RCC 7860 (cell line): ENCODE measurements at places on chromosomes 4 and X.

GRCh38 chr4:113131621-113132020, 82.2 kb downstream of the ANK2 start:
- DNase-seq, result no peak

GRCh38 chr4:147480891-147481576, at the start of gene EDNRA:
Gene EDNRA (plus strand): TSS chr4:147481097. CDS start chr4:147485682, 4,585 bp downstream.
- no peak for DNase-seq

- no peak for DNase-seq
Observed at GRCh38 chrX:106670631-106671030, 55.9 kb upstream of the RNF128 start.

- no peak for DNase-seq
Observed at GRCh38 chrX:72305286-72306084, at the start of gene CITED1. Gene CITED1 (minus strand): TSS chrX:72305914. CDS start chrX:72302869, 3,045 bp downstream.

DNA sequence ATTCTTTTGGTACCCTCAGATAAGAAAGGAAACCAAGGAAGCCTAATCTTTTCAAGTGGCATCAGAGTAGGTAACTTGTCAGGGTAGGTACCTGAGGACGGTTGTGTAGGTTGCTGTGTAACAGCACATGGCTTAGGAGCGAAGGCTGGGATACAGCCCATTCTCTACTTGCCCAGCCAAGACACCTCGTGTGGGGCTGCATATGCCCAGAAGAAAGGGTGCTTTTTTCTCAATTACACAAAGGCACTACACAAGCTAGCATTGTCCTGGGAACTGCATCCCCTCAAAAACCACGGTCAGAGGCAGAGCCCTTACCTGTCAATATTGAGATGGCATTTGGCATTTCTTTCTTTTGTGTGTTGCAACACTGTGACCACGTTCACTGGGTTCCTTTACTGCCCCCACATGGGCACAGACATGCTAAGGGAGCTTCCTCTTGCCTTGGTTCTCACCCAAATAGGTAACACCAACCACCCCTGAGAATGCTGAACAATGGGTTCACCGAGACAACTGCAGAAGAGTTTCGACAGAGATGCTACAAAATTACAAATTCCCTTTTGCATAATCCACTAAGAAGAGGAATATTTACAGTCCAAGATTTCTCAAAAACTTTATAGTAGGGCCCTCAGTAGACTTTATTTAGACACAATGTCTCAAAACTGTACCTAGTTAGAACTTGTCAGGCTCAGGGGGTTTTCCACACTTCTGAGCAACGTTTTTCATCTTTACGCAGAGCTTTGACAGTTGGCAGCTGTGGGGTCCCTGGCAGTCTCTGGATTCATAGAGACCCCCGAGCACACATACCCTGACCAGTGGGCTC, 35.8 kb upstream of the TNIP3 start:
- no peak for DNase-seq

DNA sequence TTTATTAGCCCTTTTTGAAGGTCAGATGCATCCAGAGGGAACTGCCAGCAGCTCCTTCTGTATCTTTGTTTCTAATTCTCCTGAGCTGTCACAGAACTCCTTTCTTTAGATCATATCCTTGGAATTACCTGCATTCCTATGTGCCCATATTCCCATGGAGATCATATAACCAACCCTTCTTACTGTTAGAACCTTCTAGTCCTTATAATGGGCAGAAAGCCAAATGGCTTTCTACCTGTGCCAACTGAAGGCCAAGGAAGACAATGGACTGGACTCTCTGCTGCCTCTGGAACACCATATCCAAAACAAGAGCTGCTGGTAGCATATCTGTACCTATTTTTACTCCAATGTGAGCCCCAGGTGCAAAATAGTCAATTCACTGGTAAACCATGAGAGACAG, 60.7 kb downstream of the TBC1D9 start:
- DNase-seq, result no peak

DNA sequence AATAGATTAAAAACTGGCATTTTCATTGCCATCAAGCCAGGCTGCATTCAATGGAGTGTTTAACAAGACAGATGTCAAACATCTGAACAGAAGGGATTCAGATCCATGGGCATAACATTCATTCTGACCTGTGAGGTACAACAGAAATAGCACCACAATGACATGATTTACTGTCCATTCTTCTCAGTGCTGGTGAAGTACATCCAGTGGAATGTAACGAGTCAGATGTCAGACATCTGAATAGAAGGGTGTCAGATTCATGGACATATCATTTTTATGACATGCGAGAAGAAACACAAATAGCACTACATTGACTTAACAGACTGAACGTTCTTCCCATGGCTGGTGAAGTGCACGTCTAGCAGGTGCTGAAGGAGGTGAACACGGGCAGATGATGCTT, 186.4 kb downstream of the PPP4R3C start:
- no peak for DNase-seq

- DNase-seq, result no peak
Observed at GRCh38 chr4:137394018-137394417, 138.3 kb downstream of the PCDH18 start.

DNA sequence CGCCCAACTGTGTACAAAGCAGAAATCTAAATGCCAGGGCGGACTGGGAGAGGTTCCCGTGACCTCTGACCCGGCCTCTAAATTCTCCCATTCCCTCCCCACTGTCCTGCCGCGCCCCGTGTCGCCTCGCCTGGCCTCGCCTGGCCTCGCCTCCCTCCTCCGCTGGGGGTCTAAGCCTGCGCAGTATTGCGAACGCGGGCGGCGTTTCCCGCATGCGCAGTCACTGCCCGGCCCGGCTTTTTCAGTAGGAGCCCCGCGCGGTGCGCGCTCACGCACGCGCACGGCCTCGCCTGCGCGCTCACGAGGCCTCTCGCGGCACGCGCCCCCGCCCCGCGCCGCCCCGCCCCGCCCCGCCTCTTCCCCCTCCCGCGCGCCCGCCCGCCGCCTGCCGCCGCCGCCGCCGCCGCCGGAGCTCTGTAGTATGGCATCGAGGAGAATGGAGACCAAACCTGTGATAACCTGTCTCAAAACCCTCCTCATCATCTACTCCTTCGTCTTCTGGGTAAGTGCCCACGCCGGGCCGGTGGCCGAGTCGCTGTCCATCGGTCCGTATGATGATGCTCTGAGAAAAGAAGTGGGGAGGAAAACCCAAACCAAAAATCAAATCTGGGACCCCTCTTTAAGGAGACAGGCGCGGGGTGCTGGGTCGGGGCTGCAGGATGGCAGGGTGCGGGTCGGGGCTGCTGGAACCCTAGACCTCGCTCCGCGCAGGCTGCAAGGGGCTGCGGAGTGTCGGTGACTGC, at the start of gene TSPAN7:
Gene TSPAN7, plus strand, starts transcription at position 417 of the 743 bp plus-strand sequence. Its CDS starts 5 bp downstream, at position 422.
- DNase-seq, result no peak

GRCh38 chrX:133175162-133175561, 43.0 kb downstream of the TFDP3 start:
- DNase-seq, result no peak

DNA sequence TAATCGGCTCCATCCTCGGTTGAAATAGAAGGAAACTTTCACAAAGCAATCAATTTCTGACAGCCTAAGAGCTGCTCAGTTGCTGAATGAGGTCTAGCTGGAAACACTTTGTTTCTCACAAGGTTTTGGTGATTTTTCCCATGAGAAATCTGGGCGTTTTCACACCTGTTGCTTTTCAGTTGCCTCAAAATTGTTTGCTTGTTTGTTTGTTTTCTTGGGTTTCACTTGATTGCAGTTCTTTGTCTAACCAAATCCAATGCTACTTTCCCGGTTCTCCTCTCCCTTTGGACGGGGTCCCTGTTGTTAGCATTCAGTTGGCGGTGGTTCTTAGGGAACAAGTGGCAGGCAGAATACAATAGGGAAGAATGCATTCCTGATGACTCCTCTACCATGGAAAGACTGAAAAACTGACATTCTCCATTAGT, 135.5 kb downstream of the PALLD start:
- peak; percentile 41 for DNase-seq

DNA sequence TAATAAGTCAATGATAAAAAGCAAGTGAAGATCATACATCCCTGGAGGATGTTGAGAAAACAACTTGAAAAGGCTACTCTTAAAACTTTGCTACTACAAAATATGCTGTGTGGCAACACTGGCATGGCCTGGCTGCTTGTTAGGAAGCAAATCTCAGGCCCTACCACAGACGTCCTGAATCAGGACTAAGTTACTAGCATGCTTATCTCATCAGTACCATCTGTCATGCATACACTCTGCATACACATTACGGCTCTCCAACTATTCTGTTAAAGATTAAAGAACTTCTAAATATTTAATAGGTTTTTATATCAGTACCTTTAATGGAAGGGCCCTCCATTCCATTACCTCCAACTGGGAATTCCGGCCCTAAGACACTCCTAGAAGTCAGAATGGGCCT, 8.2 kb downstream of the PAPSS1 start:
- DNase-seq, result no peak

- peak; percentile 96 for DNase-seq
Observed at GRCh38 chr4:76589872-76590797, 155.1 kb downstream of the SHROOM3 start.

- DNase-seq, result peak; percentile 81
Observed at GRCh38 chrX:126655061-126655460, 102.4 kb upstream of the DCAF12L1 start.

- DNase-seq, result no peak
Observed at GRCh38 chrX:21816136-21816535, 23.3 kb upstream of the MBTPS2 start.

GRCh38 chrX:74371425-74372222, 49.7 kb upstream of the SLC16A2 start:
- DNase-seq, result no peak

DNA sequence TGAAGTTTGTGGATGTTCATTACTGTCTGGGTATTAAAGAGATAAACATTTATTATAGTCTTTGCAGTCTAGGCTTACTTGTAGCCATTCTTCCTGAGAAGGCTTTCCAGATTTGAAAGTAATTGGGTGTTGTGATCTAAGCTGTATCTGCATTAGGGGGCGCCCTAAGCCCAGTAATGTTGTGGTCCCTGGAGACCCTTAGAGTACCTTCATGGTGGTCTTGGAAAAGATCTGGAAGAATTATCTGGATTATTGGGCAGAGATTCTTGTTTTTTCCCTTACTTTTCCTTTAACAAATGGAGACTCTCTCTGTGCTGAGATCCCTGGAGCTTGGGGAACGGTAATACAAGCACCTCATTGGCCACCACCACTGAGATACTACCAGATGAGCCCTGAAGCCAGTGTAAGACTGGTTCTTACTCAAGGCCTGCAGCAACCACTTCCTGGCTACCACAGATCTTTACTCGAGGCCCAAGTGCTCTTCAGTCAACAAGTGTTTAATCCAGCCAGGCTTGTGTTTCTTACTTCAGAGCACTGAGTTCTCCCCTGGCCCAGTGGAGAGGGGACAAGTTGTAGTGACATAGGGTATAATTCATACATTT, 63.1 kb downstream of the RTL3 start:
- DNase-seq, result no peak

DNA sequence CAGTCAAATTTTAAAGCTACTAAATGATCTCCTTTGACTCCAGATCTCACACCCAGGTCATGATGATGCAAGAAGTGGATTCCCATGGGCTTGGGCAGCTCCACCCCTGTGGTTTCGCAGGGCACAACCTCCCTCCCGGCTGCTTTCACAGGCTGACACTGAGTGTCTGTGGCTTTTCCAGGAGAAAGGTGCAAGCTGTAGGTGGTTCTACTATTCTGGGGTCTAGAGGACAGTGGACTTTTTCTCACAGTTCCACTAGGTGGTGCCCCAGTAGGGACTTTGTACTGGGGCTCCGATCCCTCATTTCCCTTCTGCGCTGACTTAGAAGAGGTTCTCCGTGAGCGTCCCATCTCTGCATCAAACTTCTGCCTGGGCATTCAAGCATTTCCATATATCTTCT, 845.2 kb downstream of the PCDH18 start:
- no peak for DNase-seq

DNA sequence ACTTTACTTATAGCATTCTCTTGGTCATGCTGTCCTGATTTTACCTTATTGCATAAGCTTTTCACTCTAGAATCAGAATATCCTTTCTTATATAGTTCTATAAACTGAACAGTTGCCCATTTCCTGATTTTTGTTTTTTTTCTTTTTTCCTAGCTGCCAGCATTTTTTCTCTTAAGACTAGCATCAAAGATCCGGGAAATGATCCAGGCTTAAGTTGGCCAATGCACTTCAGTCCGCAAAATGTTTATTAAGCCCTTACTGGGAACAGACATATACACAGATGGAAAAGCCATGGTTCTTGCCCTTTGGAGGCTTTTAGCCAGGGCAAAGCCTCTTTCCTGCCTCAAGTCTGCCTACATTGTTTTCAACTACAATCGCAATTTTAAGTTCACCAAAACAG, 10.1 kb upstream of the BMP2K start:
- DNase-seq, result no peak

DNA sequence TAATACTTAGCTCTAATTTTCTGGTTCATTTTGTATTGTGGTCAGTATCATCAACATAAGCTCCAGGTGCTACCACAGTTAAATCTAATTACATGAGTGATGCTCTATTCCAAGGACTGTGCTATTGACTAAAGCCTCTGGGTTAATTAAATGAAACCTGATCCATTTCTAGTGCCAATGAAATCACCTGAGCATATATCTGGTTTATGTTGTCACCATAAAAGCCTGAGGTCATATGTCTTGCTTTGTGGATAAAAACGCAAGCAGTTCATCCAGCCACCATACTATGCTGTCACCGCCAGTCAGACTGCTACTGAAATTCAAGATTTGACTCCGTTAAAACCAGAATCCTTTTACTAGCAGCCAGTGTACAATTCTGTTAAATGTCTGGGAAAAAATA, 64.2 kb upstream of the ZNF518B start:
- no peak for DNase-seq

DNA sequence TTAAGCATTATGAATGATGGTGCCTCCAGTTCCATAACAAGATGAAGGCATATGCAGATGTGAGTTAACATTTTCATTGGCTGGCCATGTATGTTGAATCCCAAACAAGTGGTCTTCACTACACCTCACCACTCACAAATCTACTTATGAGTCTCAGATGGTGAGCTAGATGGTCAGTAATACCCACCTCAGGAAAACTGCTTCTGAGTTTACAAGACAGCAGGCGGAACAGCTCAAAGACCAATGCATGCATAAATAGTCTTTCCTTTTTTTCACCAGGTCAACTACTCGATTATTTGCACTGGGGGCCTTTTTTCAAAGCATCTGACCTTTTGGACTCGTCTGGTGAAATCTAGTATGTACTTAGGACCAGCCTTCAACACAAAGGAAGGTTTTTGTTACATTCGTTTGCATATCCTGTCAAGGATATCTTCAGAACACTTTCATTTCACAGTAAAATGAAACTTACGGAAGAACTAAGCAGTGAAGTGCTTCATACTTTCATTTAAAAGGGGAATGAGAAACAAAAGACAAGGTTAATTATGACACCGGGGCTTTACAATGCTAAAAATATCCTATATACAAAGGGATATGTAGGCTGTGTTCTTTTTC, 23.1 kb upstream of the TLR7 start:
- no peak for DNase-seq
